SHP77 (cell line): ENCODE measurements at places on chromosomes 16 and 17.

- DNase-seq, result peak; percentile 91
Observed at GRCh38 chr17:19762515-19762961, 14.4 kb upstream of the ALDH3A1 start.

- DNase-seq, result peak; percentile 71
Observed at GRCh38 chr16:52191531-52192134, 355.3 kb downstream of the TOX3 start.

DNA sequence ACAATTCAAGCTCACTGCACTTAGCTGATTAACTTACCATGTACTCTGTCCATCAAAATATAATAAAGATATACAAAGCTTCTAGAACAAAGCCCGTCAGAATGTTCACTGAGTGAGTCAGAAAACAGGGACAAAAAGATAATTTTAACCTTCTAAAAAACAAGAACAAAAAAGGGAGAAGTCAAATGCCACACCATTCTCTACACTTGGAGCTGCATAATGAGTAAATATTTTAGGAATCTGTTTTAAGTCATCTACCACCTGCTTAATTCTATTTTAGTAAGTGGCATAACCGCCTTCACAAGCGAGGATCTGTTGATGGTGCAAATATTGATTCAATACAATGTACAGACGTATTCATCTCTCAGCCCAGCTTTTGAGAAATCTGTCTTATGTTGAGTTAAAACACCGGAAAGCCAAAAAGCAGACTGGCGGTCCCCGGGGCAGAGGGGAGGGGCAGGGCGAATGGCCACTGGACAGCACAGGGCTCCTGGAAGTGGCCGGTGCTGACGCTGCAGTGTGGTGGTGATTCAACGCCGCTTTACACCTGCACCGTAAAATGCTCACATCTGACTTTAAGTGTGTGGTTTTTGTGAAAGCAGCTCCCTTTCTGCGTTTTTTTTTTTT lies 20.1 kb downstream of the RAB40B start:
- DNase-seq, result peak; percentile 47

- no peak for DNase-seq
Observed at GRCh38 chr16:49462989-49463371, 89.4 kb downstream of the C16orf78 start.

- no peak for DNase-seq
Observed at GRCh38 chr17:18039535-18040260, 490 bp downstream of the GID4 start.

- no peak for DNase-seq
Observed at GRCh38 chr16:49755313-49755620, 100.6 kb downstream of the ZNF423 start.

GRCh38 chr16:49596068-49596467 lies 222.5 kb downstream of the C16orf78 start:
- DNase-seq, result no peak

- DNase-seq, result no peak
Observed at GRCh38 chr17:61321344-61321743, 78.3 kb upstream of the TBX2 start.

GRCh38 chr16:2483939-2484897 lies 9.3 kb downstream of the TBC1D24 start:
- no peak for DNase-seq

- no peak for DNase-seq
Observed at GRCh38 chr17:16439303-16439791, 24.0 kb downstream of the TRPV2 start.

- DNase-seq, result no peak
Observed at GRCh38 chr16:55280587-55280986, 43.4 kb upstream of the IRX6 start.

DNA sequence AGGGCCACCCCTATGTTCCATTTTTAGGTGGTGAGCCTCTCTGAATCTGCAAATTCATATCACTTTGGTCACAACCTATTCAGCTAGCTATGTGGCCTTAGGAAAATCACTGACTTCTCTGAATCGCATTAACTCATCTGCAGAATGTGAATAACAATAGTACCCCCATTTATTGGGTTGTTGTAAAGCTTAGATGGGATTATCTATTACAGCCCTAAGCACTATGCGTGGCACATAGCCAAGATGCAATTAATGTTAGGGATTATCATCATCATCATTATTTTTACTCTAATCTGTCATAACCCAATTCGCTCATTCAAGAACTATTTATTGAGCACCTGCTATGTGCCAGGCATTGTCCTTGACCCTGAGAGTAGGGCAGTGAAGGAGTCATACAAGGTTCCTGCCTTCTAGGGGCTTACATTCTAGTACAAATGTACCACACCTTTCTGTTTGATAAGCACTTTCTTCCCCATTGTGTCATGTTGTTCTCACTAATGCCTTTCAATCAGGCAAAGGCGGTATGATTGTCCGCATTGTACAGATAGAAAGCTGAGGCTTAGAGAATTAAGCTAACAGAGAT lies 38.5 kb downstream of the CHD9 start:
- no peak for DNase-seq

DNA sequence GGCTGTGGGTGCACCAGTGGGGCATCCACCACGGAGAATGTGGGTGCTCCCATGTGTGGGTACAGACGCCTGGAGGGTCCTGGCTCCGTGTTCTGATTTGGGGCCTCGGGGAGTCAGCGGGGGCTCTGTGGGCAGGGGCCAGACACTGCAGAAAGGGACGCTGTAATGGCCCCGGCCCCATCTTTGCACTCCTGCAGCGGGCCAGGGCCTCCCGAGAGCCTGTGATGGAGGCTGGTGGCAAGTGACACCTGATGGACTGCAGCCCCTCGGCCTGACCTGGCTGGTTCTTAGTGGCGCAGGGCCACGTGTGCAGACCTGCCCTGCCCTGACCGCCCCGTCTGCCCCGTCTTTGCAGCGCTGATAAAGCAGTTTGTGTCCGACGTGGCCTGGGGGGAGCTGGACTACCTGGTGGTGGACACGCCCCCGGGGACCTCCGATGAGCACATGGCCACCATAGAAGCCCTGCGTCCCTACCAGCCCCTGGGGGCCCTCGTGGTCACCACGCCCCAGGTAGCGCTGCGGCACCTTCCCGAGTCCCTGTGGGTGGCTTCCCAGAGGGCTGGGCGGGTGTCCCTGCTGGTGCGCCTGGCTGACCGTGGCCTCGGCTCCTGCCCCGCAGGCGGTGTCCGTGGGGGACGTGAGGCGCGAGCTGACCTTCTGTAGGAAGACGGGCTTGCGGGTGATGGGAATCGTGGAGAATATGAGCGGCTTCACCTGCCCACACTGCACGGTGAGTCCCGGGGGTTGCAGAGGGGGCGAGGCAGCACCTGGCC lies 4.7 kb downstream of the NUBP2 start:
- DNase-seq, result no peak

- no peak for DNase-seq
Observed at GRCh38 chr16:75491876-75492275, 3.4 kb downstream of the CHST6 start.

DNA sequence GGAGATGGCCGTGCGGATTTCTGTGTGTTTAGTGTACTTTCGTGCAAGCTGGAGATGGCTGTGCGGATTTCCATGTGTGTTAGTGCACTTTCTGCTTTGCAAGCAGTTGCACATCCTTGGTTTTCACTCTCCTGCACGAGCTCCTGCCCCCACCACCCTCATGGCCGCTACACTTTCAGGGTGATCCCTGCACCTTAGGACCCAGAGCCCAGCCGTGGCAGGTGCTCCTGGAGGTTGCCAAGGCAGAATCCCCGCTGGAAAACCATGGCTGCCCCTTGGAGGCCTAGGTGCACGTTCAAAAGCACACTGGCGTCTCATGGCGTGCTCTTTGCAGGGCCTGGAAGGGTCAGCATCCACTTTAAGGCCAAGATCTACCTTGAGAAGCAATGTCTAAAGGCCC lies 311.0 kb upstream of the TNRC6C start:
- no peak for DNase-seq

DNA sequence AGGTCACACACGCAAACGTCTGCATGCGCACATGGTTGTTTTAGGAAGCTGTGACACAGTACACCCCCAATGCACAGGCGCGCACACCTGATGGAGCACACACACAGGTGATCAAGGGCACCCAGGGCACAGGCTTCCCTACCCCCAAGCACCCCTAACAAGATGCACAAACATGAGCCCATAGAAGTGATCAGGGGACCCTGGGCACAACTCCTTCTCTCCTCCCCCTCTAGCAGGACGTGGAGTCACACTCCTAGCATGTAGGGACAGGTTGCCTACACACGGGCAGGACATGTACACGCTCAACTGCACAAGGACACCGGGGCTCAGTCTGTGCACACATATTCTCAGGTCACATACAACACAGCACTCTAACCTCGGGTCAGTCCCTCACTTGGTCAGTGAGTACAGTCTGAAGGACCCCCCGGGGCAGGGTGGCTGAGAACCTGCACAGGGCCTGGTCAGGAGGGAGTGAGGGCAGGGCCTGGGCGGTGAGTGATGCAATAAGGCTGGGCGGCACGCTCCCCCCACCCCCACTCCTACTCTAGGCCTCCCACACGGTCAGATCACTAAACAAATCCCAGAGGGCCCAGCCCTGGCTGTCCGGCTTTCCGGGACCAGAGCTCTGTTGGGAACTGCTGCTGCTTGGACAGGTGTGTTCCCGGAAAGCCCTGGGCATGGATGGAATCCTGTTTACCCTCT lies 751 bp upstream of the DOC2B start:
- peak; percentile 69 for DNase-seq

- DNase-seq, result no peak
Observed at GRCh38 chr17:57819867-57820266, 30.0 kb downstream of the MRPS23 start.

DNA sequence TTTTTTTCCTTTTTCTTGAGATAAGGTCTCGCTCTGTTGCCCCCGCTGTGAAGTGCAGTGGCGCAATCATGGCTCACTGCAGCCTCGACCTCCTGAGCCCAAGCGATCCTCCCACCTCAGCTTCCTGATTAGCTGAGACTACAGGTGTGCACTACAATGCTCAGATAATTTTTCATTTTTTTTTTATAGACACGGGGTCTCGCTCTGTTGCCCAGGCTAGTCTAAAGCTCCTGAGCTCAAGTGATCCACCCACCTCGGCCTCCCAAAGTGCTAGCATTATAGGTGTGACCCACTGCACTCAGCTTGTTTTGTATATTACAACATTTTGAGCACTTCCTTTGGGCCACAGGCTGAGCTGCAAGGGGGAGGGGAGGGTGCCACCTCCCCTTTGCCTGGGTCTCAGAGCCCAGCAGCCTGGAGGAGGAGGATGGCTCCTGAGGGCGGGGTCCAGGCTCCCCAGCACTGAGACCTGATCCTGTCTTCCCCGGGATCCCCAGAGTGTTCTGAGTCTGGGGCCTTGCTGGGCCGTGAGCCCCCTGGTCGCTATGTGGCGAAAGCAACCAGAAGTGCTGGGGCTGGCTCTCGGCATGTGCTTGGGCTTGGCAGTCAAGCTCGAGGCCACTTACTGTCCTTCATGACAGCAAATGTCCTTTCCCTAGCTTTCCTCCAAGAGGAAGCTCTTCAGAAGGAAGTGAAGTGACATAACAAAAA lies 8.1 kb downstream of the DEF8 start:
- DNase-seq, result no peak

- DNase-seq, result no peak
Observed at GRCh38 chr17:40224718-40225550, 5.8 kb downstream of the WIPF2 start.

DNA sequence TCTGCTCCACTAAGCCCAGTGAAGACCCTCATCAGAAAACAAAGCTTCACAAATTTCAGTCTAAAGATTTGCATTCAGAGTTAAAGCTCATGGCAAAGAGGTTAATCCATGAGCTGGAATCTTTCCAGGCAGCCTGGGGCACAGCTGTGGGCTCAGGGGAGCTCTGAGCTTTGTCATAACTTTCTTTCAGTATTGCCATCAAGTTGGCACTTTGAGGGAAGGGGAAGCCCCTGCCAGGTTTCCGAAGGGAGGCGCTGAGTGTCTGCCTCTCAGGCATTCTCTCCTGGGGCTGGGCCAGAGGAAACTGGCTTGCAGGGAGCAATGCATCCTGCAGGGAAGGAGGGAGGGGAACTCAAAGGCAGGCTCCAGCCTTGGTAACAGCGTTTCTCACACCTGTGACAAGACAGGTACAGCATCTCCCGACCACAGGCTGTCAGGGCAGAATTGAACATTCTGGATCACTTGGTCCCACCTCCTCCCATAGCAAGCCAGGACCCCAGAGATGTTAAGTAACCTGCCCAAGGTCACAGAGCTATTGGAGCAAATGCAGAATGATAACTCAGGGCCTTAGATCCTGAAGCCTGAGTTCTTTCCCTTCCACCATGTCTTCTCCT lies 3.9 kb downstream of the LPO start:
- DNase-seq, result no peak

GRCh38 chr17:40530531-40530994 lies 29.1 kb upstream of the TNS4 start:
- DNase-seq, result no peak

DNA sequence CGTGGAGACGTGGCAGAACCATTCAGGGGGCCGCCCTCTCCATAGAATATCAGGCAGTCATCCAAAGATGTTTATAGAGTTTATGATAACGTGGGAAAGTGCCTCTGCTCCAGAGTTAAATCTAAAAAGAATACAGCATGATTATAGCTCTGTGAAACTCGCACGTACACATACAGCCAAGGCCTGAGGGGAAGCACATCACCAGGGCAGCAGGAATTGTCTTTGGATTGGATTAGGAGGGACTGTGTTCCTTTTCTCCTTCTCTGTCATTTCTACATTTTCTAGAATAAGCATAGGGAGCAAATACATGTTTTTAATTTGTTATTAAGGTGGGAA lies 26.9 kb downstream of the EEF2K start:
- DNase-seq, result no peak

DNA sequence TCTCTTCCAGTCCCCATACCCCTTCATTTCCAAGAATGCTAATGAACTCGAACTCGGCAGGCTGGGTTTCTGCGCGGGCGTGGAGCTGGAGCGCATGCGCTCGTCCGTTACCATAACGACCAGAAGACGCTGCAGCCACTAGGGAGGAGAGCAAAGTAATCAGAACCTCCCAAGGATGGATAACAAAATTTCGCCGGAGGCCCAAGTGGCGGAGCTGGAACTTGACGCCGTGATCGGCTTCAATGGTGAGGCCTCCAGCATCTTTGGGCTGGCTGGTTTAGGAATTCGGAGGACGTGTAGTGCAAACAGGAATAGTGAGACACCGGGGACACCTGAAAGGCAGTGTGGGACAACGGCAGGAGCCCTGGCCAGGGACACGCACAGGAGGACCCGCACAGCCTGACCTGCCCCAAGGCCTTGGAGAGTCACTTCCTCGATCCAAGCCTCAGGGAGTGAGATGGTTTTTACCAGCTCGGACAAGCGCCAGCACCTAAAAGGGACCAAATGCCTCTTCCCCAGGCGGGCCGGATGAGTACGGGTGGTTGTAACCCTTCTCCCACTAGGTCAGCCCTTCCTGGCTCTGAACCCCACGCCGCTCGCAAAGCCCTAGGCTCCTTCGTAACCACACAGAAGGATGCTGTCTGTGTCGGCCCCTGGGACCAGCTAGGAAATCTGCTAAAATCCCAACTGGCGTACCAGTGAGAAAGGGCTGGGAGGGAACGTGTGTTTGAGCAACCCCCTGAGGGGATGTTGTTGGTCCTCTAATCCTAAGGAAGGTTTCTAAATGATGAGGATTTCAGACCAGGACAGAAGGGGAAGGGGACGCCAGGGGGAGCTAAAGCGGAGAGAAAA lies at the start of gene CFAP52:
Gene CFAP52, plus strand, starts transcription at position 122 of the 852 bp plus-strand sequence. Its CDS starts 54 bp downstream, at position 176.
- DNase-seq, result peak; percentile 79

GRCh38 chr17:52710363-52710901 lies 551.9 kb upstream of the CA10 start:
- no peak for DNase-seq

- no peak for DNase-seq
Observed at GRCh38 chr16:58119509-58119845, 9.7 kb downstream of the CFAP20 start.

GRCh38 chr17:32285746-32286517 lies 20.3 kb downstream of the RHBDL3 start:
- DNase-seq, result no peak
